ENCODE measurements at places on chromosomes 7 and 10.

DNA sequence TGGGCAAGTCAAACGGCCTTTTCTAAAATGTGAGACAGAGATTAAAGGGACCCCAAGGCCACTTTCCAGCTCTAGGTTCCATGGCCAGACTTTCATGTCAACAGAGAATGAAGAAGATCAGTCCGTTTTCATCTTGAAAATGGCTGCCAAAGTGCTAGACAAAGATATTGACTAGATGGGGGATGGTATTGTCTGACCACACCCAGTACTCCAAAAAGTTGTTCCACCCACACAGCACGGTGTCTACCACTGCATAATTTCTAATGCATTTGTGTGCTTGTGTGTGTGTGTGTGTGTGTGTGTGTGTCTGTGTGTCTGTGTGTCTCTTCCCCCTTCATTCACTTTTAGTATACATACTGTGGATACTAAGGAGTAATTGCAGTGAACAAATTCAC is 1.3 kb downstream of the COL1A2 start:
- no peak for DNase-seq

DNA sequence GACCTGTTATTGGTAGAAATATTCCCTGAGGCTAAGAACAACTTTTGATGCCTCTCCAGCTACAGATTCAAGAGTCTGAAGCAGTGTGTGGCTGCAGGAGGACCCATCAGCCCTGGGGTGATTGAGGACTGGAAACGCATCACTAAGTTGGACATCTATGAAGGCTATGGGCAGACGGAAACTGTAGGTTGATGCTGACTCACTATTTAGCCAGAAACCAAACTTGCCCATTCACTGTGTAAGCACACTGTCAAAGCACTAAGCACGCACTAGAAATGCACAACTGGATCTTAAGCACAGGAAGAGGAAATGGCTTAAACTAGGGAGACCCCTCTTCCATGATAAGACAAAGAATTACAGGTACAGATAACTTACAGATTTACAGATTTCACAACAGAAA is 20.8 kb downstream of the ACSM6 start:
- DNase-seq, result no peak

DNA sequence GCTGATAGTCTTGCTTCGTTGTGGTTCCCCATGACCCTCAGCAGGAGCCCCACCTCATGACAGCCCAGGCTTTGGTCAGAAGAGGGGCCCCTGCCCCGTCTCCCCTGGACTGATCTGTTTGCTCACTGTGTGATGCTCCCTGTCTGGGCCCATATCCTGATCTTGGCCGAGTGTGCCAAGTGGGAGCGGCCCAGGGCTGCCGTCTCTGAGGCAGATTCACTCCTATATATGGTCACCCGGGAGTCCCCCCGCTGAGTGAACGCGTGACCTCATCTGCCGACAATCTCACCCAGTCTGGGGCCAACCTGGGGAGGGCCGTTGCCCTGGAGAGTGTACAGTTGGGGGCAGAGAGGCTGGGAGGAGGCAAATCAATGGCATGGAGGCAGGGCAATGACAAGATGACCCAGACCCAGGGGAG is 34.5 kb downstream of the PPIF start:
- no peak for DNase-seq

GRCh38 chr7:155356323-155357105 is 58.8 kb downstream of the INSIG1 start:
- DNase-seq, result no peak

GRCh38 chr7:155469-155900 is 36.9 kb upstream of the FAM20C start:
- DNase-seq, result no peak

All from stimulated activated CD4-positive, alpha-beta T cell treated with anti-CD3 and anti-CD28 coated beads, Interleukin-1b, Interleukin-23, amount 100 ng/mL, for 1 hour (primary cell).